Activated CD8-positive, alpha-beta memory T cell treated with anti-CD3 and anti-CD28 coated beads, Interleukin-2, amount 50 U/mL, for 4 hours (primary cell): ENCODE measurements at places on chromosomes 16 and 17.

DNA sequence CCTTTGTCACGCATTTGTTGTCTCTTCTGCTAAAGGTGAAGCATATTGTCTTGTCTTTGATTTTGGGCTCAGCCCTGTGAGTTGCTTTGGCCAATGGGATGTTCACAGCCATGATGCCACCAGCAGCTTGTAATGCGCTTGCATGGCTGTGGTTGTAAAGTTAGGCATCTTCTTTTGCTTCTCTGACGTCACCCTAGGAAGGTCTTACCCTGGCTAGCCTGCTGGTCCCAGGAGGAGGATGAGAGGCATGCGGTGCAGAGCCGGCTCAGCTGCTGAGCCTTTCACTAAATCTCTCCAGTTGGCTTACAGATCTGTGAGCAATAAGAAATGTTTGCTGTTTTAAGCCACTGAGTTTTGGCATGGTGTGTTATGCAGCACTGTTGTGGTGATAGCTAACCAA, 40.8 kb downstream of the IRX6 start:
- no peak for DNase-seq

DNA sequence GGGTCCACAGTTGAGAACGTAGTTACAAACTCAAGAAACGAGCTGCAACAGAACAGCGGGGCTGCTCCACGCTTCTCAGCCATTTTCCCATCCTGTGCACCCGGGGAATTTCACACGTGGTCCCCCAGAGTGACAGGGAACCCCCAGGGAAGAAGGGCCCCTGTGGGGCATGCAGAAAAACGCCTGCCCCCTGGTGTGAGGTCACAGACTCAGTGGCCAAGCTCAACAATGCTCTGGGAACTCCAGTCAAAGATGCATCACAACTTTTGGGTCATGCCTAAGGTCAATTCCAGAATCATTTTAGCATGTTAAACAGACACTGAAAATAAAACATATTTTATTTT, 115.4 kb downstream of the ZNF778 start:
- DNase-seq: peak; percentile 12

DNA sequence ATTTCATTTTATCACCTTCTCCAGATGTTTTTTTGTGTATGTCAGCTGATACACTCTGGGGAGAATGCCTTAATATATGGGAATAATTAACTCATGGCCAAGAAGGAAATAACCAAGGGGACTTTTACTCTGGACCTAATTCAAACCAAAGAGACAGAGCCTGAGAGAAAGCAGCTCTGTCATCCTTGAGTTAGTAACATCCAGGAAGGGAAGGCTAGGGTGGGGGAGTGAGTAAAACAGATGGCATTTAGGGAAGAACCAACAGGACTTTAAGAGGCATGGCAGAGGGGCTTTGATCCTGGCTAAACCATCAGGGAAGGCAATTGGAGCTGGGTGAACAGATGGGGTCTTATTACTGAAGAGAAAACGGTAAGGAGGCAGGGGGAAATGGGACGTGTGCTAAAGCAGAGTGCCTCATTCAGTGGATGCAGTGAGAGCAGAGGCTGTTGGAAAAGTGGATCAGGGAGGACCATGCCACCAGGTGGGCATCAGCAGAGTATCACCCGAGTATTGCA, 2.5 kb upstream of the SMPD3 start:
- DNase-seq: no peak

DNA sequence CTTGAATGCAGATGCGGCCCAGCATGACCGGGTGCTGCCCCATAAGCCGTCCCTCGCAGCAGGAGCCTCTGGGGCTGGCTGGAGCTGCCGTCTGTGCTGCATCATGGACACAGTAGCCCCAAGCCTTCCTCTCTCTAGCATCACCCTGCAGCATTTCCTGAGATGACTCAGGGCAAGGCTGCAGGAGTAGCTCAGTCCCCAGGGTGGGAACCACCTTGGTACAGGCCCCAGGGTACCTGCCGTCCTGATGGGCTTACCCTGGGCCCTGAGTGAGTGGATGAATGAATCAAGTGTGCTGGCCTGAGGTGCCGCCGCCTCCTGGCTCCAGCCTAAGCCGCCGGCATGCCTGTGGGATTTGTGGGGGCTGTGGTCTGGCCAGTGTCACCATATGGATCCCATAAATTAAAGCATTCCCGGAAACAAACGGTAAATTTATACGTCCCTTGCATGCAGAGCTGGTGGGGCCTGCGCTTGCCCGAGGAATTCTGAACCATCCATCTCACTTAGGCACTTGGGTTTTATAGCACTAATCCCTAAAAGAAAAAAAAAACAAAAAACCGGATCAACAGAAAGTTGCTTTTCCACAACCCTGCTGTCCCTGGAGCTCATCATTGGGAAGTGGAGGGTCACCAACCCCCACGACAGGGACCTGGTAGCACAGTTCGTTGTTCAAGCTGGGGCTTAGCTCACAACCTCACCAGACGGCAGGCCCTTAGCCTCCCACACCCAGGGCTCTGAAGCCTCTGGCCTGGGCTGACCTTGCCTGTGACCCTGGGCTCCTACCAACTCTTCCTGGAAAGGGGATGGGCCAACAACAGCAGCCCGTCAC, 242.6 kb upstream of the CIBAR2 start:
- DNase-seq: no peak

DNA sequence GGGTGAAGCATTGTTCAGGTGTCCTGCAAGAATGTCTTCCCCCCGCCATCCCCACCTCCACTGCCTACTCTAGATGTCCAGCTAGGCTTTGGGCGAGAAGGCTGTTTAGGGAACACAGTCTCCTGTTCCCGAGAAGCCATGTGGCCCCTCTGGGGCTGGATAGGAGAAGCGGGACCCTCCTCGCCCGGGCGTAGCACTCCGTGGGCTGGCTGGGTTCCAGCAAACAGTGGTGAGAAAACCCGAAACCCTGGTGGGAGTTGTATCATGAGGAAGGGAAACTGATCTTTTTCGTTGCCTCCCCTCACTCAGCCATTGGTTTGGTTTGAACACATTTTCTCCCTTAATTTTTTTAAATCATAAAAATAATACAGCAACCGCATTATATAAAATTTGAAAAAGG, 56.6 kb downstream of the IRF8 start:
- no peak for DNase-seq
